Muscle of arm (tissue), 14 donors: ENCODE measurements at places on chromosomes 7 and 10. TPM values are rescaled to one million over a fixed set of nuclear protein-coding genes. Genes with fewer than 3 reads are reported as not detected.

DYDC2 gene
- not detected for polyA plus RNA-seq

ALDH18A1 gene
- 35.3 TPM for polyA plus RNA-seq

FAM221A gene
- polyA plus RNA-seq = 2.3 TPM

PTPRN2 gene
- polyA plus RNA-seq = 2.1 TPM

- DNase-seq = no peak
These were observed 26.4 kb downstream of the BEND7 start for GRCh38 chr10:13502380-13502779.

DNA sequence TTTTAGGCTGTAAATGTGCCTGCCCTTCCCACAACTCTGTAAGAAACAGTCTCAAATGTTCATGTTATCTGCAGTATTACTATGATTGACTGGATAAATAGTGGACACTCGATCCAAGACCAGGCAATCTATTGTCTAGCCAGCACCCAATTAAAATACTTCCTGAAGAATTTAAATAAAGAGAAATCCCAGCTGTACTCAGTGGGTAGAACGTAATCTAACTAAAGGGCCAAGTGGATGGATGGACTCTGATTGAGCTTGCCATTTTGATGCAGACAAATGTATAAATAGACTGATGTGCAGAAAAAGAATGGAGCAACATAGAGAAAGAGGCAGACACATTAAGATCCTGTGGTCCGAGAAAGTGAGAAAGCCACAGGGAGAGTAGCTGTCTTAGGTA is 158.0 kb downstream of the IPMK start:
- DNase-seq = no peak

- no peak for DNase-seq
These were observed 158.9 kb downstream of the RTKN2 start for GRCh38 chr10:62109587-62110293.

DNA sequence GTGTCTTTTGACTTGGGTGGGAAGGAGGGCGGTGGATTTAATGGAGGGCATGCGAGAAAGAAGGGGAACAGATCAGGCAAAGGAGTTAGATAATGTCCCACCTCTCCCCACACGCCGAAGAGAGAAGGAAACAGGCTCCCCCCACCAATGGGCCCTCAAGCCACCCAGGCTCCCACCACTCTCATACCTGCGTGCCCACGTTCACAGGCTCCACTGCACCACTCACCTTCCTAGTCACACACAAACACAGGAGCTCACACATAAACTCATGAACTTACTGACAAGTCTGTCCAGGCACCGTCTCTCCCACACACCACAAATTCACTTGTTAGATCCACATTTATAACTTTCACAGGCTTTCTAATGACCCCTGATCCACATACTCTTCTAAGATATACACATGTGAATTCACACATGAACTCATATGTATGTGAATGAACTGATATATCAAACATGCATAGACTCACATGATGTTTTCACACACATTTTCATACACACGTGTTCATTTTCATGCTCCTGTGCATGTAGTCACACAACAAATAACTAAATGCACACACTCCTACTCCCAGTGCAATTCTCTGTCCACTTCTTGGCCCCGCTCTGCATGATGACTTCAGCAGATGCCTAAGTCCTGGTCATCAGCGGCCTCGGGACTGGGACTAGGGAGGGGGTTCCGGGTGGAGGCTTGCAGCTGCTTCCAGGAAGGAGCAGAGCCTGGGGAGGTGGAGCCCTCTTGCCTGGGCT is 1.5 kb downstream of the LZTS2 start:
- DNase-seq = peak; percentile 92

GRCh38 chr7:50112250-50112649 is 19.2 kb upstream of the ZPBP start:
- DNase-seq = no peak

- DNase-seq = peak; percentile 79
These were observed 17.4 kb downstream of the TES start for GRCh38 chr7:116227678-116228239.

GRCh38 chr10:17730667-17731066 is 21.3 kb upstream of the TMEM236 start:
- DNase-seq = no peak

- no peak for DNase-seq
These were observed 2.1 kb upstream of the ZKSCAN1 start for GRCh38 chr7:100013328-100013676.

- no peak for DNase-seq
These were observed 60.7 kb downstream of the SMURF1 start for GRCh38 chr7:99083068-99083651.

DNA sequence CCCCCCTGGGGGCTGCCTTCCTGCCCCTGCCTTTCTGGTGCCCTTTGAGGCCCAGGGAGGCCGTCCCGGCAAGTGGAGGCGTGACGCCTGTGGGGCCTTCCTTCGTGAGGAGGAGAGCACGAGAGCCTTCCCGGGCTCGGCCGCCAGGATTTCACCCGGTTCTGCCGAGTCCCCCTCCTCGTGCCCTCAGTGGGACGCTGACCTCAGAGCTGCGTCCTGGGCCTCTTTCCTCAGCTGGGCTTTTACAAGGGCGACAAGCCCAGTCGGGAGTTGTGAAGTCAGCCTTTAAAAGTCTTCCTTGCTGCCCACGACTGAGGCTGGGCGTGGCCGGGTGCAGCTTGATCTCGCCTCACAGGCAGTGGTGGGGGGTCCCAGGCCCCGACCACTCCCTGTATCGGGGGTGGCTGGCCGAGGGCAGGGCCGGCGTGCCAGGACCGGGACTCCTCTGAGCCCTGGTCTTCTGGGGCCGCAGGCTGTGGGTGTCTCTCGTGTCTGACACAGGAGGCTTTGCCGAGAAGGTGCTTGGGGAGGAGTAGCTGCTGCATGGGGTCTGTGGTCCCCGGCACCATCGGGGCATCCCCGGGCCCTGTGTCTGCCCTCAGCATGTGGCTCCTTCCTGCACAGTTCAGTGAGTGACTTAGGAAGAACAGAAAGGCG is 41.8 kb downstream of the FAM20C start:
- DNase-seq = no peak

DNA sequence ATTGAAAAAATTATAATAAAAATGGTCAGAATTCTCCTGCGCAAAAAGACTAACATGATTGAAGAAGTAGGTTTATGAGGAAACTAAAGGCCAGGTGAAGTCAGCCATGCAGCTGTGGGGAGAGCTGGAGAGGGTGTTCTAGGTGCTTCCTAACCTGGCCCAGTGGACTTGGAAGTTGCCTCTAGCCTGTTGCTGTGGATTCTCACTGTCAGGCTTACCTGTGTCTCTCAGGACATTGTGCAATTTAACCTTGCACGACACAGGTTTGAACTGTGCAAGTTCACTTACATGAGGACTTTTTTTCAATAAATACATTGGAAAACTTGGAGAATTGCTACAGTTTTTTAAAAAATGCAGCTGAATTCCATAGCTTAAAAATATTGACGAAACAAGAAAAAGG is 266.4 kb downstream of the CXCL12 start:
- no peak for DNase-seq

DNA sequence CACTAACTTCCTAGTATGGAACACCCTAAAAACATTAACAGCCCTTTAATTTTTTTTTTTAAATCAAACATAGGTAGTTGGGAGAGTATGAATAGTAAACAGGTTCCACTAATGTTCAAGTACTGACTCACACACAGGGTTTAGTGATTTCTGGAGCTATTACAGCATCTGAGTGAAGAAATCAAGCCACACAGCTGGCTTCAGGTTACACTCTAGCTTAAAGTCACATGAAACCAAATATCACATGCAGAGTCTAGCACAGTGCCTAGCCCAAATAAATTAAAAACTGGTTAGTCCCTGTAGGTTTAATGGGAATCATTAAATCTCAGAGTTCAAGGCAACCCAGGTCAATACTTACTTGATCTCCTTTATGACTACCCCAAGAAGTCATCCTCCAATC is 11.6 kb downstream of the PANK1 start:
- DNase-seq = no peak

DNA sequence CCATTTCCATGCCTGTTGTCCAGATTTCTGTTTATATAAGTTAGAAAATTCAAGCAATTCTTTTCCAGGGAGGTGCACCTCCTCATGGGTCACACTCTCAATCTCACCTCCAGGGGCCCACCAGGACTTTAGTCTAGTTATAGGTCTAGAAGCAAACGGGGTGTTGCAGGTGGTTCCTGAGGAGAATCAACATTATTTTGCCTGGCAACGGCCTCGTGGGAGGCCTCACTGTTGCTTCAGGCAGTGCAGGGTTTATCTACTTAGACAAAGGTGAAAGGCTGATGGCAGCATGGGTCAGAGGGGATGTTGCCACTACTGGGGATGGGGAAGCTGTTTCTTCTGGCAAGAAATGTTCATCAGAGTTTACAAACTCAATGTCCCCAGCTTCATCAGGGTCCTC is 56.7 kb upstream of the LRRC18 start:
- no peak for DNase-seq

GRCh38 chr7:33591490-33591889 is 313.8 kb upstream of the BMPER start:
- peak; percentile 37 for DNase-seq

- no peak for DNase-seq
These were observed 186.9 kb downstream of the PRKCQ start for GRCh38 chr10:6393168-6393567.

DNA sequence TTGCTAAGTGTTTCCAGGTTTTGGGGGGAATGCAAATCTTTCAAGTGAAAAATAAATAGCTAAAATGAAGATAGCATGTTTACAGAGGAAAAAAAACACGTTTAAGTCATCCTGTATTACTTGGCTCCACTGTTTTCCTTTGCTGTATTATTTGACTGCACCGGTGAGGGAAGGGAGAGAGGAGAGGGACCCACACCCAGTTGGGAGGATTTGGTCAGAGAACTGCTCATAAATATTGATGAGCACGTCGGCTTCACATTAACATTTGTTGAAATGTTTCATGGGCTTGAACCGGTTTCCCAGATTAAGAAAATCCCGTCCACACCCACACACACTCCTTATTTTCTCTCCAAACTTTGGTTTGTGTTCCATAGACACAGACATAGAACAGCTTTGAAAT is 493.8 kb upstream of the MGMT start:
- no peak for DNase-seq

DNA sequence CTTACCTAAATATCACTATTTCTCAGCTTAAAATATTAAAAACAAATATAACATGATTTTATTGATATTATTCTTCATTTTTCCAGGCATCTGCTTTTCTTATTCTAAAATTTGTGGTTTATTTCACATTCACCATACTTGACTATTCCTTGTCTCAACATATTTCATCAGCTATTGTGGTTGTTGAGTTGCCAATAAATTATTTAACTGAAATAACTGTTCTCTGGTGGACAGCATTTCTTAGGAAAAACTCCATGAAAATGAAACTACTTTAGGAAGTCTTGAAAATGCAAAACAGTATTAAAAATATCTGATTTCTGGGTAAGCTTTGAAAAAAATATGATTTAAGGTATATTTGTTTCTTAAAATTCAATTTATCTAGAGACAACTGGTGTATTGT is 122.9 kb upstream of the SEMA3A start:
- DNase-seq = no peak

- DNase-seq = no peak
These were observed 88.1 kb downstream of the FAM53B start for GRCh38 chr10:124656113-124656490.

DNA sequence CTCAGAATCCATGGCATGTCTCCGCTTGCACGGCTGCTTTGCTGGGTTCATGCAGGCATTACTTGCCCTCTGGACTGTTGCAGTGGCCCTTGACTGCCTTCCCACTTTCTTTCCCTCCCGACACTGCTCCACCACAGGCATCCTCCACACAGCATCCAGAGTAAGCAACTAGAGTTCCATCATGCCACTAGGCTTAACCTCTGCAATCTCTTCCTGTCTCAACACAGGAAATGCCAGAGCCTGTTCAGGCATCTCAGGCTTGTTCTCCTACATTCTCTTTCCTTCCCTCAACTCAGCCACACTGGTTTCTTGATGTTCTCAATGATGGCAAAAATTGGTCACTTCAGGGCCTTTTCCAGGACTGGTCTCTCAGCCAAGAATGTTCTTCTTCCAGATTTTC is 284.5 kb upstream of the KLF6 start:
- no peak for DNase-seq
